ENCODE measurements at places on chromosomes 3 and 15.
A peak's percentile ranks its signal among the peaks of the same experiment; 100 is the strongest.

DNA sequence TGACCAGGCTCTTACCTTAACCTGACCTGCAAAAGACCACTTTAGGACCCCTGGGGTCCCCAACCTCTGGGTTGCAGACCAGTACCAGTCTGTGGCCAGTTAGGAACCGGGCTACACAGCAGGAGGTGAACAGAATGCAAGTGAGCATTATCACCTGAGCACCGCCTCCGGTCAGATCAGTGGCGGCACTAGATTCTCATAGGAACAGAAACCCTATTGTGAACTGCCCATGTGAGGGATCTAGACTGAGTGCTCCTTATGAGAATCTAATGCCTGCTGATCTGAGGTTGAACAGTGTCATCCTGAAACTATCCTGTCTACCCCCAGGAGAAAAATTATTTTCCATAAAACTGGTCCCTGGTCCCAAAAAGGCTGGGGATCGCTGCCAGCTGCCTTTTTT lies 20.3 kb downstream of the CHP1 start:
- no peak for DNase-seq

- DNase-seq: peak; percentile 61
Observed at GRCh38 chr3:55416331-55416821, 70.7 kb downstream of the WNT5A start.

DNA sequence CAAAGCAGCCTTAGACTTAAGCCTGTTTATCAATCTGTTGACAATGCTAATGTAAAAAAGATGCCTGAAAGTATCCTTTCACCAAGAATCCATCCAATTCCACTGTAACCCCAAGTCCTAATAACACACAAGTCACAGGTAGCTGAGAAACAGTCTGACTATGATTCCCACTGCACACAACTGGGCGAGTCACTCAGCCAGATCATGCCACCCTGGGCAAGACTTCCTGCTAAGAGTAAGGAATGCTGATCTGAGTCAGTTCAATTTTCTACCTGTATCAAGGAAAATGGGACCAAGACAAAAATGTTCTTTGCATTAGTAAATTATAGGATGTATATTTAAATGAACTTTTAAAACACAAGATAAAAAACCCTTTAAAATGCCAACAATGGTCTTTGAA lies 33.3 kb downstream of the NPTN start:
- no peak for DNase-seq

DNA sequence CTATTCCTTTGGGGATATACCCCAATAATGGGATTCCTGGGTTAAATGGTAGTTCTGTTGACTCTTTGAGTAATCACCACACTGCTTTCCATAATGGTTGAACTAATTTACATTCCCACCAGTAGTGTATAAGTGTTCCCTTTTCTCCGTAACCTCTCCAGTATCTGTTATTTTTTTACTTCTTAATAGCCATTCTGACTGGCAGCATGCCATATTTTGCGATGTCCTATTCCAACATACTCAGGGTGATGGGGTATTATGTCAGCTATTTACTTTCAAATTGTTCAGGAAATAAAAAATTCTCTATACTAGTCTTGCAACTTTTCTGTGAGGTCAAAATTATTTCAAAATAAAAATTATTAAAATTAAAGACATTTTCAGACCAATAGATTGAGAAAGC lies 9.1 kb upstream of the PARP14 start:
- no peak for DNase-seq

- no peak for DNase-seq
Observed at GRCh38 chr15:70627734-70628548, 135.4 kb downstream of the UACA start.

DNA sequence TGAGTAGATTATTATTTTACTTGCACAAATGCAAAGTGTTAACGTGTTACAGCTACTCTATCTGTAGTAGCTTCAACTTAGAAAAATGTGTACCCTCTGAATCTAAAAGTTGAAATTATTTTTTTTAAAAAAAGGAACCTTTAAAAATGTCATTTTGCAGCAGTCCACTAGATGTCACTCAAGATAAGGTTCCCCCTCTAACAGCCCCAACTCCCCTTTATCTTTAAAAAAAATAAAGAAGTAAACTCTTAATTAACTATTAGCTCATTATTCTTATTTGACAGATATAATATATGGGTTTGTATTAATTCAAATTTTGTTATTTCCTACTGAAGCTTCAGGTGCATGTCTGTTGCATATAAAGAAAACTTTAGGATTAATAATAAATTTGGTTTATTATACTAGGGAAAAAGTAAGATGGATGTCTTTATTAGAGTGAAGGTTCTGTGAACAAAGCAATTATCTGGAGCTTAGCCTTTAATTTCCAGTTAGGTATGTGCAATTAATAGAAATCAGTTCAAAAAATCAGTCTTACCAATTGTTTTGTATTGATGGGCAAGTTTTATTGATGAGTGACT lies 288.5 kb downstream of the VGLL3 start:
- DNase-seq: peak; percentile 25

GRCh38 chr3:192928016-192928415 lies 10.4 kb upstream of the MB21D2 start:
- DNase-seq: no peak

DNA sequence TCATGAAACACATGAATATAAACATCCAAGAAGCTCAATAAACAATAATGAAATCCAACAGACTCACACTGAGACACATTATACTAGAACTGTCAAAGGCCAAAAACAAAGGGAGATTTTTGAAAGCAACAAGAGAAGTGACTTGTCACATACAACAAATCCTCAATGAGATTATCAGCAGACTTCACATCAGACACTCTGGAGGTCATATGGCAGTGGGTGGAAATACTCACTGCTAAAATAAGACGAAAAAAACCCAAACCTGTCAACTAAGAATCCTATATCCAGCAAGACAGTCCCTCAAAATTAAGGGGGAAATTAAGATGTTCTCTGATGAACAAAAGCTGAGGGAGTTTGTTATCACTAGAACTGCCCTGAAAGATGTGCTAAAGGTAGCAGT lies 125.4 kb upstream of the MELTF start:
- DNase-seq: no peak

GRCh38 chr15:31013863-31014607 lies 22.6 kb upstream of the MTMR10 start:
- DNase-seq: no peak

DNA sequence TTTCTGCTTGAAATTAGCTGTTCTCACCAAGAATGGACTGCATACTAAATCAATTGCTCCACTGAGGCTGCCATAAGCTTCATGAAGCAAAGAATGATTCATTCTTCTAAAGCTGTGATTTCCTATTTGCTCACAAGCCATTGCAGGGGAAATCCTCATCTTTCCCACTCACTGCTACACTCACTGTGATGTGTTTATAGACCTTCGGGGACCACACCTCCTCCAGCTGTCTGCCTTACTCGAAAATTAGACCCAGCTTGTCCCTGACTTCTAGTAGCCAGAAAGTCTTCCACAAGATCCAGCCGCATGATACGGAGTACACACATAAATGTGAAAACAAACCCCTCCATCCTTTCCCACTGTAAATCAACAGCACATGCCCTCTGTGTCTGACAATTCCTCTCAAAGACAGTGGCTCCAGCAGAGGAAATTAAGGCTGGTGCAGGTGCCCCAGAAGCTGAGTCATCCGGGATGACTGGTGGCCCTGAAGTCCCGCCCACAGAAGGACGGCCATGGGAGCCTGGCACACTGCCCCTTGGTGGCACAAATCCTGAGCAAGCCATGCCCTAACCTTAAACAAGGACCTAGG lies 172.0 kb downstream of the STT3B start:
- peak; percentile 61 for DNase-seq

- peak; percentile 25 for DNase-seq
Observed at GRCh38 chr15:70098461-70099166, 897 bp upstream of the TLE3 start.

DNA sequence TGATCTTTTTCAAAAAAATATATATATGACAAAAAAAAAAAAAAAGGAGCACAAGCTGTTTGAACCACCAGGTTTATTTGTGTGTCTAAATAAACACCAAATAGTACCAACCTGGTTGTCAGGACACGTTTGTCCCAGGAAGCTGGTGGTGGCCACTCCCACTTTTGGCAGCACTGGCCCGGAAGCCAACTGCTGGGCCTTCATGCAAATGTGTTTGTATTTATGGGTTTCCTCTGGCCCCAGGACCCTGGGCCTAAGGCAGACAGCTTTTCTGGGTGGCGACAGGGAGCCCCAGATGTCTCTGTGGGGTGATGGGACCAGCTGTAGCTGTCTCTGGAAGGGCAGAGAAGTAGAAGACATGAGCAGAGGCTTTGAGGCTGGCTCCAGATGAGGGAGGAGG lies 31.6 kb downstream of the PRKCD start:
- no peak for DNase-seq

GRCh38 chr3:58623478-58623877 lies 43.1 kb downstream of the FAM3D start:
- DNase-seq: no peak

DNA sequence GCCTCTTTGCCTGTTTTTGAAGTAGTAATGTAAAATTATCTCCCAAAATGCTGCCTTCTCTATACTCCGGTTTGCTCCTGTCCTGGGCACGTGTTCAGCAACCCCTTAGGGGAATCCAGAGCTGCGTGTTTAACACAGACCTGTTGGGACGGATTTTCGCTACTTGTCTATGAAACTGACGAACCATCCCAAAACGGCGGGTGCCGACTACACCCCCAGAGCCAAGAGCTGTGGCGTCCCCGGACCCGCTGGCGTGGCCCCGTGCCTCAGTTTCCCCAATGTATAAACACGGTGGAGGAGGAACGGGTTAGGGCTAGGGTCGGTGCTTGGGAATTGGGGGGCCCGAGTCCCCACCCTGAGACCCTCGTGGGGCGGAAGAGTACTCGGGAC lies 473 bp downstream of the FHIT start:
- DNase-seq: peak; percentile 13

DNA sequence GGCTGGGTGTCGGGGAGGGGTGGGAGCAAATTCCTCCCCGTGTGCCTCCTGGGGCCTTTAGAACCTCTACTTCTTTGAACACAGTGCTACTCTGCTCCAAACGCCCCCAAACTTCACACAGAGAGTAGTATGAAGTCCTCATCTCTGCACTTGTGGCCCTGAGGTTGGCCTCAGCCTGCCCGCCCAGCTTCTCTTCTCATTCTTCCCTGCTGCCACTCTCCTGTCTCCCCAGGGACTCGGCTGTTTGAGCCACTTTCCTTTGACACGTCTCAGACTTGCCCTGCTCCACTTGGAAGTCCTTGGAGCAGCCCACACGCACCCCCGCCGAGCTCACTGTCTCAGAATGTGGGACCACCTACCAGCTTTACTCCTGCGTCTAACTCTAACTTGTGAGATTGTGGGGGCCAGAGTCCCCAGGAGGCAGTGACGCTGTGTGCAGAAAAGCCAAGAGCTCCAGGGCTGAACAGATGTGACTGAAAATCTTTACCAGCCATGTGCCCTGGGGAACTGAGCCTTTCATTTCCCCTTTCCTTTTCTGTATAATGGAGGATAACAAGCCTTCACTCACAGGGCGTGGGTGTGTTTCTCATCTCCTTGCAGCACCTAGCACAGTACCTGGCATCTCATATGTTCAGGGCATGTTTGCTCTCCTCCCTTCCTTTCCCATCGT lies 233.6 kb upstream of the CTDSPL start:
- DNase-seq: no peak

DNA sequence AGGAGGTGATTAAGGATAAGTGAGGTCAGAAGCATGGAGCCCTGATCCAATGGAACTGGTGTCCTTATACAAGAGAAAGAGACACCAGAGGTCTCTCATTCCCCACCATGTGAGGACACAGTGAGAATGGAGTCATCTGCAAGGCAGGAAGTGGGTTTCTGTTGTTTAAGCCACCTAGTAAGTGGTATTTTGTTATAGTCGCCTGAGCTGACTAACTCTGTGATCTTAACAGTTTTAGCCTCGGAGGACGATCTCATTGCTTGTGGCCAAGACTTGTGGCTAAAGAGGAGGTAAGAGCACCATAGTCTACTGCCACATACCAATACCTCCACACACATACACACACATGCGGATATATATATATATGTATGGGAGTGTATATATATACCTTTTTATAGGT lies 73.8 kb downstream of the MCTP2 start:
- DNase-seq: no peak

DNA sequence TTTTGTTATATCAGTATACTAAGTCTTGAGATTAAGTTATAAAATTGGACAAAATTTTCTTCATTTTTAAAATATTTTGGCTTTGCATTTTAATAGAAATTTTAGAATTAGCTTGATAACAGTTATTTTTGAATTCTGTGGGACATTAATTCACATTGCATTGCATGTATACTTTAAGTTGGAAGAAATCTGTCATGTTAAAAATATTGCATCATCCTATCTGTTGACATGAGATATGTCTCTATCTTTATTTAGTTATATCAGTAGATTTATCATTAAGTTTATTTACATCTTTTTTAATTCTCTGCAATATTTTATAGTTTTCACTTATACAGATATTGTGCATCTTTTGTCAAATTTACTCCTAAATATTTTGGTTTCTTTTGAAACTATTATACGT lies 904.6 kb upstream of the NR2F2 start:
- DNase-seq: no peak

DNA sequence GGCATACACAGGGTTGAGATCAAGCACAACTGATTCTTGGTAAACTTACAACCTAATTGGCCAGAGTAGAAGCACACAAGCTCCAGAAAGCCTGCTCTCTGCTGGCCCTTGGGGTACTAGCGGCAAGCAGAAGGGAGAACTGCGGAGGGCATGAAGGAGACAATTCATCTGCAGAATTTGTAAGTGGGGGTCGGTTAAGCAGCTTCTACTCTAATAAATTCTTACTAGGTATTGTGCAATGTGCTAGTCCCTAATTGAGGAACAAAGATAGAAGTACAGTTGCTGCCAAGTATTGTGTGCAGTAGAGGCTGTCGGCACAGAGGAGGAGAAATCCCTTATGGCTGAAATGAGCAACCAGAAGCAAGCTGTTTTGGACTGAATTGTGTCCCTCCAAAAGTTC lies 91.2 kb upstream of the VEPH1 start:
- peak; percentile 31 for DNase-seq

DNA sequence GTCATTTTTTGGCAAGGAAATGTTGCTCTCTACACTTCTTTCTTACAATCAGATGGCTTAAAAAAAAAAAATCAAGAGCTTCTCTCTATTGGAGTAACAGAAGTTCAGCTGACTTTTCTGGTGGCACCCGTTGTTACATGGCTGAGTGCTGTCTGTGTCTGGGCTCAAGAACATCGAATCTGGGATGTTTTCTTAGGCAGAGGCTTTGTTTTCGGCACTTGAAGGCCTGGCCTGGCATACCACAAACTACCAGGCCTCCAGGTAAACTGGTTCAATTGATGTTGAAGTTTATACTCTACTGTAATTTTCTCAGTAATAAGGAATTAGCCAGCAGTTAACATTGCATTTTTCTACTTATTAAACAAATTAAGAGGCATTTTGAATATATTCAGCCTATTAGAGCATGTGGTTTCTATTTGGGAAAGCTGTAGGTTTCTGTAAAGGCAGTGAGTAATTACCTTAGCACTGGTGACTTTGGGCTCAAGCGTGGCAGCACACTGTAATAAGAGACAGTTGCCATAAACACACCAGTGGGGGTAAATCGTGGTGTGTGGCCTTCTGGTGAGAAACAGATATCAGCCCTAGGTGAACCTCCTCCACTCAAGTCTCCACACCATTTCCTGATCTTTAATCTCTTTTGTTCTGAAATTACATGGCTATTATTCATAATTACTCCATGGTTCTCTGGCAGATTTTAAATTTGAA lies 544.7 kb downstream of the MECOM start:
- no peak for DNase-seq

All from cardiac fibroblast (primary cell).